ENCODE measurements at places on chromosomes 4 and X.

GRCh38 chrX:101391831-101392230 is 1.0 kb downstream of the RPL36A start:
- DNase-seq, result no peak

- no peak for DNase-seq
Measured at GRCh38 chr4:6050551-6050950, 32.3 kb upstream of the C4orf50 start.

DNA sequence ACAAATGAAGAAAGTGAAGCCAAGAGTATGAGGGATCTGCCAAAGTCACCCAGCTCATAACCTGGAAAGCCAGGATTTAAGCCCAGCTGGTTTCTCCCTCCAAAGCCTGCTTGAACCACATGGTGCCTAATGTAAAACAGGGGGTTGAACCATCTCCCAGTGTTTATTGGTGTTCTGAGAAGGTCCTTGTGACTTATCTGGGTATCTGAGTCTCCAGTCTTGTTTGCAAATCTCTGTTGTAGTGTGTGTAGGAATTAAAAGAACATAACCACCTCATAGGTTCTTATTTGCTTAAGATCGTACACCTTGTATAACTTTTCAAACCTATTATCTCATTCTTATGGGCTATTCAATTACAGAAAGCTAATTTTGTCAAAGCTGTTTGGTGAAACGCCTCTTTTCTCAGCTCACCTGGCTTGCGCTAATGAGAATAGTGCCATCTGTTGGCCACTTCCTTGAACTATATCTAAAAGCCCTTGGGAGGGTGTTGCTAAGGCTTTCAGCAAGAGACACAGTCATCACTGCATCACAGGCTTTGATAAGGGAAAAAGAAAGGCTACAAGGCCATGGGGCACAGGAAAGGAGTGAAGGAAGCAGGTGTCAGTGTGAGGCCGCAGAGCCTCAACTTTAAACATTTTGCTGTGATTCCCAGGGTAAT is 34.0 kb downstream of the ETDB start:
- DNase-seq, result no peak

DNA sequence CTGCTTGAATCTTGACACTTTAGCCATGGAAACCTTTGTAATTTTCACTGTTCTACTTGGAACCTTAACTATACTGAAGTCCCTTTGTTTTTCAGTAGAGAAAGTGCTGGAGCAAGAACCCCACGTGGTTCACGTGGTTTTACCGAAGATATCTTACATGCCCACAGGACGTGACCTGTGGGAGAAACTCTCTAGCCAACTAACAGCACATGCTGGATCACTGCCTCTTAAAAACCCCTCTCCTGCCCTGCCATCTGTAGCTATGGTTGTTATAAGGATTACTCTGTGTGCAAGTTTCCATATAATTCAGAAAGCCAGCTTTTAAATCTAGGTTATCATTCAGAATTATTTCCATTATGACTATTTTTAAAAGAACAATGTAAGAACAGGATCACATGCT is 30.2 kb downstream of the SPANXD start:
- DNase-seq, result no peak

- DNase-seq, result no peak
Measured at GRCh38 chr4:186642530-186642929, 81.1 kb downstream of the FAT1 start.

DNA sequence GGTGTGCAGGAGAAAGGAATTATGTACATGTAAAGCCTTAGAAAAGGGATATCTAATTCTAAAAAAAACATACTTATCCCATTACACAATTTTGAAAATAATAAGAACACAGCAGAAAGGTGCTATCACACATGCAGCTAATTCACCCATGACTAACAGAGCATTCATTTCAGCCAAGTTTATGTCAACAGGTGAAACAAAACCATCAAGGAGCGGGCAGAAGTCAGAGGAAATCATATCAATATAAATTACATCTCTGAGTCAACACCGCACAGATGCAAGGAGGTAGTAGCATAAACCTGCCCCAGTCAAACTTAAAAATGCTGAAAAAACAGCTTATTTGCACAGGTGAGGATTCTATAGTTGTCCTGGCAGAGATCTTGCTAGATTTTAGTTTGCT is 197.9 kb downstream of the PRDM5 start:
- no peak for DNase-seq

DNA sequence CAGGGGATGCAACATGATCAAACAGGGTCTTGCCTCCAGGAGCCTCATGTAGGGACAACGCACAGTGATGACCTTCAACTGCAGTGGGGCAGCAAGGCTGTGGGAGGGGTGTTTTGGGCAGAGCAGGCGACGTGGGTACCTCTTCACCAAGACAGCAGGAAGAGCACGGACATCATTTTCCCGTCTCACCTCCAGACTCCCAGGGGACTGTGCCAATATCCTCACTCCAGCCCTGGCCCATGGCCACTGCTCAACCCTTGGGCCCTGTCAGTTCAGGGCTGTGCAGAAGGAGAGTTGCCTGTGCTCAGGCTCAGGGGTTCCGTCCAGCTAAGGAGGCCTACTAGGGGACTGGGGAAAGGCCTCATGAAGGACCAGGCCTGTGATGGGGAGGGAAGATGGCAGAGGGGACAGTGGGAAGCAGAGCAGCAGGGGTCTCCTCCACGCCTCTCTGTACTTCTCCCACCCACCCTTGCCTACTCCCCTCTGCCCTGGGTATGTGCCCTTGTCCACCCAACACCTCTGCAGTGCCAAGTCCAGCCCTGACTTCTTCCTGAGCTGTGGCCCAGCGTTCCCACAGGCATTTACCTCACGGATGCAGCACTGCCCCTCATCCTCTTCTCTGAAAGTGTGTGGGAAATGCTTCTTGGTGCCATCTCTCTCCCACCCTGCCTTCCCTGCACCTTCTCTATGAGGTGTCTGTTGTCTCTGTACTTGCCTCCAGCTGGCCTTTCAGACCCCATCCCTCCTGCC is 1.4 kb downstream of the IL9R start:
- DNase-seq, result no peak

- no peak for DNase-seq
Measured at GRCh38 chr4:7539186-7539585, 104.5 kb upstream of the PSAPL1 start.

- DNase-seq, result no peak
Measured at GRCh38 chr4:86036736-86037135, 323.1 kb downstream of the MAPK10 start.
